Left cardiac atrium (tissue), 4 donors: ENCODE measurements at places on chromosomes 4 and X.

DNA sequence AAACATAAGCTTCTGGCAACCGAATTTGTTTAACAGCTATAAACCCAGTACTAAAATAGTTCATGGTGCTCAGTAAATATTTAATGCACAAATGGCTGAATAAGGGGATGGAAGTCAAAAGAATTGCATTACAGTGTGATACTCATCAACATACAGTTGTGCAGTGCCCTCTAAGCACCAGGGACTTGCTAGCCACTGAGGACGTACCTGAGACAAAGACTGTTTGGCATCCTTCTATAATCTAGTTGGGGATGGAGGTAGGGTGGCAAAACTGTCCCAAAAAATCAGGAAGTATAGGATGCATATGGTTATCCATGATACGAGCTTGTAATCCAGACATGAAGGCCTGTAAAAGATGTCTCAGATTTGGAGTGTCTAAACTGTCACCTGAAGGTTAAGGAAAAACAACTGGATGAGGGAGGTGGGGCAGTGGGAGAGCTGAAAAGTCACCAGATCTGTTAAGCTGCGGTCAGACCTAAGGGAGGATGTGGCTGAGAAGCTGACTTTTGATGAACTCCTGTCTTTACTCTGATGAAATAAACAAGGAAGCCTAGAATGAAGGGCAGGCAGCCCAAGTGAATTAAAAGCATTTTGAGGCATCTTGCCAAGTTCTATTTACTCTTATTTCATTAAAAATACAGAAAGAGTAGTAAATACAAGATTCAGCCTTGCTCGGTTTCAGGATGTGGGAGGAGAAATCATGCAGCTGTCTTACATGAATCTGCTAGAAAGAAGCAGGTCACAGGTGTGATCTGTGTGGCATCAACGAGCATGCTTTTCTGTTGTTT is 12.0 kb upstream of the CD38 start:
- no peak for DNase-seq

DNA sequence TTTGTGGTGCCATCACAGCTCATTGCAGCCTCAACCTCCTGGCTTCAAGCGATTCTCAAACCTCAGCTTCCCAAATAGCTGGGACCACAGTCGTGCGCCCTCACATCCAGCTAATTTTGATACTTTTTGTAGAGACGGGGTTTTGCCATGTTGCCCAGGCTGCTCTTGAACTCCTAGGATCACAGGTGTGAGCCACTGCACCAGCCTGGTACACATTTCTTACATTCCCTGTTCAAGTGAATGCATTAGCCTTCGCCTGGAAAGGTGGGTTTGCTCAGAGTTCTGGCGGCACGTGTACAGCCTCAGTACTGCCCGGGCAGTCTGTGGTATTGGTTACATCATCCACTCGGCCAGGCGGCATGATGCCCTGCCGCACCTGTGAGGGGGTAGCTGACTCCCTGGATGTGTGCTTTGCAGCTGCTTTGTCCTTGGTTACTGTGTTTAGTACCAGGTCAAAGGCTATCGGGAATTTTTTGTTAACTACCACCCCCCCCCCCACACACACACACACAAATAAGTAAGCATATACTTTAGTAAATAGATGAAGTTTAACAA is 57.1 kb downstream of the TNIP2 start:
- DNase-seq: no peak

DNA sequence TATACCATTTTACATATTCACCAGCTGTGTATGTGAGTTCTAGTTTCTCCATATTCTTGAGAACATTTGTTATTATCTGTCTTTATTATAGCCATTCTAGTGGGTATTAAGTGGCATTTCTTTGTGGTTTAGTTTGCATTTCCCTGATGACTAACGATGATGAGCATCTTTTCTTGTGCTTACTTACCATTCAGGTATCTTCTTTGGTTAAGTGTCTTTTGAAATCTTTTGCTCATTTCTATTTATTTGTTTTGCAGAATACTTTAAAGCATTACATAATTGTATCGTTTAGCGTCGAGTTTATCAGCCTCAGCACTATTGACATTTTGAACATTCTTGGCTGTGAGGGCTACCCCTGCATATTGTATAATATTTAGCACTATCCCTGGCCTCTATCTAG is 85.4 kb downstream of the FRMPD4 start:
- DNase-seq: no peak

DNA sequence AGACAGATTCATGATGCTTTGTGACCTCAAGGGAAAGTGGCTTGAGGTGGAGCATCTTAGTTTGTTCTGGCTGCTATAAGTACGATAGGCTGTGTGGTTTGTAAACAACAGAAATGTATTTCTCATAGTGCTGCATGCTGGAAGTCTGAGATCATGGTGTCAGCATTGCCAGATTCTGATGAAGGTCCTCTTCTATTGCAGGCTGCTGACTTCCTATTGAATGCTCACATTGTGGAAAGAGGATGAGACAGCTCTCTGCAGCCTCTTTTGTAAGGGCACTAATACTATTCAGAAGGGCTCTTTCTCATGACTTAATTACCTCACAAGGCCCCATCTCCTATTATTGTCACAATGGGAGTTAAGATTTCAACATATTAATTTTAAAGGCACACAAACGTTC is 1674.0 kb upstream of the PCDH7 start:
- no peak for DNase-seq

DNA sequence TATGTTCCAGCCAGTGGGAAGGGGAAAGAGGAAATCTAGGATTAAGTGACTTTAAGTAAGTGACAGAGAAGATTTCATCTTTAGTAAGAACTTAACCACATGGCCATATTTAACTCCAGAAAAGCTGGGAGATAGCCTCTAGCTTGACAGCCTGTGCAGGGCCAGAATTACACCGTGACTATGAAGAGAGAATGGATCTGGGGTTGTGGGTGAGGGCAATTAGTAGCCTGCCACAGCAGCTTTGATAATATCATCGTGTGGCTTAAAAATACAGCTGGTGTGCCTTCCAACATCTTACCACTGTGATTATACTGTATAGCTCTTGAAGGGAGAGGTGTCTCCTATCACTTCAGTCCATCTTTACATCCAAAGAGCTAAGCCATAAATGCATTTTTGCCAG is 57.6 kb upstream of the TBC1D9 start:
- DNase-seq: no peak

- no peak for DNase-seq
Measured at GRCh38 chr4:137678796-137679195, 146.5 kb upstream of the PCDH18 start.

- DNase-seq: no peak
Measured at GRCh38 chr4:104436542-104436941, 58.2 kb downstream of the CXXC4 start.

DNA sequence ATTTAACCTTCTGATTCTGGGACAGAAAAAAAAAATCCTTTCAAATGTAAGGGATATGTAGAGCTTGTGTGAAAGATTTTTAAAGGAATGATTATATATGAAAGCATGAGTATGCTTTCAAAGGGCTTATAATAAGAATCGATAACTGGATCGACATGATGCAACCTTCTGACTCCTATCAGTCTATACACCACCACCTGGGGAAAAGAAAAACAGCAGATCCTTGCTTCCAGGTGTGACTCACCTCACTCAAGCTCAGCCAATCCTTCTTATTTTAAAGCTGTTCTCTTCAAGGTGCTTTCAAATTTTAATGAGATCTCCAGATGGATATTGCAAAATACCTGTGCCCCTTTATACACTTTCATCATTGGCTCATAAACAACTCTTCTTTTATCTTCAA is 102.1 kb upstream of the EDNRA start:
- no peak for DNase-seq

DNA sequence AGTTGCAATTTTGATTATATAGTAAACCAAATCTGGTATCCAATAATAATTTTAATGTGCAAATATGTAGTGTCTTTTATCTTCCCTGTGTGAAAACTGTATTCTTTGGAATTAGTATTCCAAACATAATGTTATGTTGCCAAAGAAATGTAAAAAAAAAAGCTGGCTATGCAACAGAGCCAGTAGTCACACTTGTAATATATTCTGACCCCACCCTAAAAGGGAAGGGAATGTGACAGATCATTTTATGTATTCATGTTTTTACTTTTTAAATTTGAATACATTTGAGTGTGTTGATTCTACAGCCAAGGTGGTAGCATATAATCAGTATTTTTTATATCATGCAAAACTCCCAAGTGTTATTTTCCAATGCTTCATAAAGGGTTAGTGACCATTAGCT is 27.9 kb upstream of the MCUB start:
- no peak for DNase-seq

GRCh38 chr4:4791299-4792111 is 68.0 kb upstream of the MSX1 start:
- no peak for DNase-seq

DNA sequence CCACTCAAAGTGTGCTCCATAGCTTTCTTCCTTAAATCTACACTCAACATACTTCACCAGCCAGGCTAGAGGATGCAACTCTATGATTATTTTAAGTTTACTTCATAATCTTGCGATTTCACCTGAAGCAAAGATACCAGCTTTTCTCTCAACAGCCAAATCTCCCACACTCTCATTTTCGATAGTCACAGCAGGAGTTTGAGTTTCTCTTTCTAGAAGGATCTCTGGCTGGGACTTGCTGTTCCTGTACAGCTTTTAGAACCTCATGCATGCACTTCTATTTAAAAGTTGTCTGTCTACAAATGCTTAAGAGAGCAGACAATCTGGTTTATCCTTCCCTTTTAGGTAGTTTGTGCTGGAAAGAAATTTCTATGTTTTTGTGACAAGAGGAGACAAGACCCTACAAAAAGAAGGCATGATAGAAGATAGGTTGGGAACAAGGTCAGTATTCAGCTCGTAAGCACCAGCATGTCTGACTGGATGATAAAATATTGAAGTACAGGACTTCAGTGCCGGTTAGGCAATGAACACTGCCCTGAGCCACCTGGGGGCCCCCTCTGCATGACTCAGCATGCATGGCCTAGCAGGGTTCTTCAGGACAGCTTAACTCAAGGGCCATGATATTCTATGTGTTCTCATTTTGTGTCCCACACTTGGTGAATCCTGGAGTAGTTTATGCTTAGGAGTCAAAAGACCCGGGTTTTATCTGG is 65.6 kb downstream of the ATXN3L start:
- DNase-seq: no peak

DNA sequence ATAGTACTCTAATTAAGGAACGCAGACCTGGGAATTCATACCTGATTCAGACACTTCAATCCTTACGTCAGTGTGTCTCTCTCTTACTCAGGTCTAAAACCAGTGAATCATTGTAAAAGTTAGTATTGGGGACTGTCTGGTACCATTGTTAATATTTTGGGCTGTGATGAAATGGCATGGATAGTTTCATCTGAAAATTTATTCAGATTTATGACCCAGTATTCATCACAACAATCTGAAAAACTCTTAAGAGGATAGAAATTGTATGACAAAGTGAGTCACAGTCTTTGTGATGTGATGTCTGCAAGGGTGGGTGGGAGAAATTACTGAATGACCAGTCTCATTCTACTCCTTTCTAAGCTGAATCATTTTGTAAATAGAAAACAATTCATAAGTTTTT is 10.3 kb downstream of the FGF2 start:
- DNase-seq: no peak

DNA sequence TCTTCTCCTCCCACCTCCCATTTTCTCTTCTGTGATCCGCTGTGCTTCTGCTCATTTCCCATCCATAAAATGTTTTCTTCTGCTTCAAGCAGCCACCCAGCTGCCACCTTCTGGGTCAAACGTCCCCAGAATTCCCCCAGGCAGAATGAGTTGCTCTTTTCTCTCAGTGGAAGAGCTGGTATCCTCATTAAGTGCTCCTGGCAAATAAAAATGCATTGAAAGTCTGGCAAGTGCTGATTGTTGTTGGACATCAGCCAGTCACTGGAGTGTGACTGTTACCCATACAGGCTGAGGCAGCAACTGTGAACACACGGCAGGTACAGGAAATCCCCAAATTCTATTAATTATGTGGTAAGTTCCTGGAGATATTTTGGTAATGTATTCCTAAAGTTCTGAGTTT is 52.6 kb downstream of the LIMCH1 start:
- peak; percentile 29 for DNase-seq

- DNase-seq: no peak
Measured at GRCh38 chr4:94828882-94829281, 71.1 kb downstream of the BMPR1B start.

DNA sequence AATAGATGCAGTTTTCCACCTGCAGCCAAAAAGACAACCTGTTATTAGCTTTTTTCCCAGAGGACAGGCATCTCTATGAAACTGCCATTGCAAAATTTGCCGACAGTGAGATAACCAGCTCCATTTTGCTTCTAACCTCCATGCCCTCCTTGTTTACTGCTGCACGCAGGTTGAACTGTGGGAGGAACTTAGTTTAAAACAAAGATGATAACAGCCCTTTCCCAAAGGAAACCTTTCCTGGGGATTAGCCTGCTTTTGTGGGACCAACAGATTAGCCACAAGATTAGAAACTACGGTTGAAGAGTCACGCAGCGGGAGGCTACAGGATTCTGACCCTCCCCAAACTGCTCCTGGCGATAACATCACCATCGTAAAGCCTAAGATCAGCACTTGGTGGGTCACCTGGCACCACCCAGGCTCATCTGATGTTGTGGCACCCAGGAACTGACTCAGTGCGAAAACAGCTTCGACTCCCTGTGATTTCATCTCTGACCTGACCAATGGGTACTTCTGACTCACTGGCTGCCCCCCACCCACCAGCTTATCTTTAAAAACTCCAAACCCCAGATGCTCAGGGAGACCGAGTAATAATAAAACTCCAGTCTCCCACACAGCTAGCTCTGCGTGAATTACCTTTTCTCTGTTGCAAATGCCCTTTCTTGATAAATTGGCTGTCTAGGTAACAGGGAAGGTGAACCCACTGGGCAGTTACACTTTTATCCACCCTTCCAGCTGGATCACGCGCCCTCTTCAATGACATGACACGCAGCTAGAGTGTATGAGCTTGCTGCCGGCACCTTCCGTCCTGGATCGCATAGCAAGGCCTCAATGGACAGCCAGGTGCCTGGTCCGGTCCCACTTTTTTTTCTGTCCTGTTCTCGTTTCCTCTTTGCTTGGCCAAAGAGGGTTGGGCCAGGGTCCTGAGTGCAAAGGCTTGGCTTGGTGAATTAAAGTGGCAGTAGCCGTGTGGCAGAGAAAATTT is 27.2 kb downstream of the NOP14 start:
- no peak for DNase-seq

- DNase-seq: no peak
Measured at GRCh38 chrX:12989461-12989860, 14.6 kb downstream of the TMSB4X start.

- no peak for DNase-seq
Measured at GRCh38 chr4:14177987-14178386, 550.5 kb upstream of the BOD1L1 start.

- DNase-seq: no peak
Measured at GRCh38 chr4:175297965-175298565, 379.9 kb downstream of the ADAM29 start.

- DNase-seq: no peak
Measured at GRCh38 chrX:112190646-112191045, 108.1 kb upstream of the TRPC5 start.

DNA sequence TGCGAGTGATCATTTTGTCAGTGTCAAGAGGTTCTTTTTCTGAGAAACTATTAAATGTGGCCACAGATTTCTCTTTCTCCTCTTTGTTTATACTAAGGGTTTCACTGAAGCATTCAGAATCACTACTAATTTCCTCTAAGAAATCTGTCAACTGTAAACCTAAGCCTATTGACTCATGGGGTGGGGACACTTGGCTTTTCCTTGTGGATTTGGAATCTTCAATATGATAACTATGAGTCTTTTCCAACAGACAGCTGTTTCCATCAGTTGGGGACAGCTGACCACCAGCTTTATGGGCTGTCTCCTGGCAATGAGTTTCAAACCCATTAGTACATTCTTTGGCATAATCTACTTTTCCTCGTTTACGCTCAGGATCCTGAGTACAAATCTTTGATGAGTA is 13.8 kb downstream of the PGRMC1 start:
- no peak for DNase-seq
